ENCODE measurements at places on chromosomes 13 and 19.

- DNase-seq: no peak
These were observed 1.2 kb downstream of the ZNF256 start for GRCh38 chr19:57946316-57946715.

DNA sequence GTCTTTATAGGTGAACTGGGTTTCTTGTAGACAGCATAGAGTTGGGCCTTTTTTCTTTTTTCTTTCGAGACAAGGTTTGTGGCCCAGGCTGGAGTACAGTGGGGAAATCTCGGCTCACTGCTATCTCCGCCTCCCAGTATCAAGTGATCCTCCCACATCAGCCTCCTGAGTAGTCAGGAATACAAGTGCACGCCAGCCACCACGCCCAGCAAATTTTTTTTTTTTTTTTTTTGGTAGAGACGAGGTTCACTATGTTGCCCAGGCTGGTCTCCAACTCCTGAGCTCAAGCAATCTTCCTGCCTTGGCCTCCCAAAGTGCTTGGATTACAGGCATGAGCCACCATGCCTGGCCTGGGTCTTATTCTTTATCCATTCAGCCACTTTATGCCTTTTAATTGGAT is 5.1 kb upstream of the CALM3 start:
- DNase-seq: no peak

GRCh38 chr13:42847891-42848663 is 66.7 kb downstream of the FAM216B start:
- DNase-seq: no peak

DNA sequence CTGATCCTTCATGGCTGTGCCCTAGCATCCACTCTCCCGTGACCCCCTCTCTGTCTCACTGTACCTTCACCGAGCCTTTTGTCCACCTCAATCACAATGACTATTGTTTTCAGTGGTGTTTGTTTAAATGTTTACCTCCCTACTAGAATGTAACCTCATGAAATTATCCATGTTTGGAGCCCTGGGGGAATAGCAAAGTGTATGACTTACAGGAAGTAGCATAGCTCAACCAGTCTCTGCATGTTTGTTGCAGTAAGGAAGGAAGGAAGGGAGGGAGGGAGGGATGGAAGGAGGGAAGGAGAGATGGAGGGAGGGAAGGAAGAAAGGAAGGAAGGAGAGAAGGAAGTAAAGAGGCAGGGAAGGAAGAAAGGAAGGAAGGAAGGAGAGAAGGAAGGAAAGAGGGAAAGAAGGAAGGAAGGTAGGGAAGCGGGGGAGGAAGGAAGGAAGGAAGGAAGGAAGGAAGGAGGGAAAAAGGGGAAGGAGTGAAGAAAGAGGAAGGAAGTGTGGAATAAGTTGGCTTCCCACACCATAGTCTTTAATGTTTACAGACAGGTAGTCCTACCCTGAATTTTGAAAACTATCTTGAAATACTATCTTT is 421.4 kb downstream of the COG6 start:
- no peak for DNase-seq

DNA sequence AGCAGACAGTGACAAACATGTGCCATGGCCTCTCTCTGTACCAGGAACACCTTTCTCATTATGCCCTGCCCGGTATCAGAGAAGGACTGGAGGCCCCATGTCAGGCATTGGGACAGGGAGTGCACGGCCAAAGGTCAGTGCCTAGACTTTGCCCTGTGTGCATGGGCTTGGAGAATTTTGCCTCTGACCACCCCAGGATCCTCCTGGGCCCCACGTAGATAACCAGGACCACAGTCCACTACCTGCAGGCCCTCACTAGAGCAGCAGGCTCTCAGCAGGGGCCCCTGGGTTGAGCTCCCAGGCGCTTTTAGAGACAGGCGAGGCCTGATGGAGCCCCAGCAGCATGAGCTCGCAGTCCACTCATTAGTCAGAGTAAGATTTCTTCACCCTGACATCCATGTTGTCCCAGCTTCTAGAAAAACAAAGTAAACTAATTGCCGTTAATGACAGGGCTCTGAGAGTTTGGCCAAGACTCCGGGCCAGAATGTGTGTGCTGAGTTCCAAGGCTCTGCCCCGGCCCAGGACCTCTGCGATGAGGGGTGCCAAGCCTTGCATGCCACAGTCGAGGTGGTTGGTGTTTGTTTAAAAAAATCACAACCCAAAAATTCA is 42.7 kb downstream of the CAPN12 start:
- DNase-seq: no peak

GRCh38 chr13:28322256-28322905 is 172.5 kb downstream of the FLT1 start:
- no peak for DNase-seq
